ENCODE measurements at places on chromosomes 5 and 9. TPM values are rescaled to one million over a fixed set of nuclear protein-coding genes. Genes with fewer than 3 reads are reported as not detected.

DNA sequence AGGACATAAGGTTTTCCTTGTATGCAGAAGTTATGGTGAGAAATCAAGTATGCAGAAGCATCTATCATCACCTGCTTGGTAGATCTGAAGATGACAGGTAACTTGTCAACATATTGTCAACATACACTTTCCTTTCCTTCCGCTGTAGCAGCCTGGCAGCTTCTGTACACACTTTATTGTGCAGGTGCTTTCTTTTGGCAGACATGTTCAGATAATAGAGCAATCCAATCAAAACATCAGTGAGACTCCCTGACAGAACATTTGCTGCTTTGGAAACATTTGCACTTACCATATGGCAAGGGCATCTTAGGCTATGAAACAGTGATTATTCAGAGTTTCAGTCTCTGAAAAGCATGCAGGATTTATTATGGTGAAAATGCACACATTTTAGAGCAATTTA lies 161.1 kb upstream of the CDH12 start:
- DNase-seq, result no peak

GRCh38 chr5:3993856-3994473 lies 398.3 kb downstream of the IRX1 start:
- DNase-seq, result no peak

DNA sequence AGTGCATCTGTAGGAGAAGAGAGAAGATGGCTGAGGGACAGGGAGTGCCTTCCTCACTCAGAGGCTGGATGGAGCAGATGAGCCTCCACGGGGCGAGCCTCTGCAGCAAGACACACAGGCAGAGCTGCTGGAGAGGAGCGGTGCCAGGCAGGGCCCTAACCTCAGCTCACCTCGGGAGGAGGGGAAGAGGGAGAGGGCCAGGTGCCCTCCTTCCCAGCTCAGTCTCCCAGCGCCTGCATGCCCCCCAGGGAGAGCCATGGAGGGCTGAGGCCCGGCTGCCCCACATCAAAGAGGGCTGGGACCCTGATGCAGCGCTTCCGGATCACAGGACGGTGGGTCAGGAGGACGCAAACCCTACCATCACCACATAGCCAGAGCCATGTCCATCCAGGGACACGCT lies 13.6 kb upstream of the SPATA31E1 start:
- no peak for DNase-seq

GRCh38 chr9:133701981-133702797 lies 36.0 kb downstream of the SARDH start:
- no peak for DNase-seq

GRCh38 chr5:115297031-115297430 lies 577 bp upstream of the CCDC112 start:
- no peak for DNase-seq

DNA sequence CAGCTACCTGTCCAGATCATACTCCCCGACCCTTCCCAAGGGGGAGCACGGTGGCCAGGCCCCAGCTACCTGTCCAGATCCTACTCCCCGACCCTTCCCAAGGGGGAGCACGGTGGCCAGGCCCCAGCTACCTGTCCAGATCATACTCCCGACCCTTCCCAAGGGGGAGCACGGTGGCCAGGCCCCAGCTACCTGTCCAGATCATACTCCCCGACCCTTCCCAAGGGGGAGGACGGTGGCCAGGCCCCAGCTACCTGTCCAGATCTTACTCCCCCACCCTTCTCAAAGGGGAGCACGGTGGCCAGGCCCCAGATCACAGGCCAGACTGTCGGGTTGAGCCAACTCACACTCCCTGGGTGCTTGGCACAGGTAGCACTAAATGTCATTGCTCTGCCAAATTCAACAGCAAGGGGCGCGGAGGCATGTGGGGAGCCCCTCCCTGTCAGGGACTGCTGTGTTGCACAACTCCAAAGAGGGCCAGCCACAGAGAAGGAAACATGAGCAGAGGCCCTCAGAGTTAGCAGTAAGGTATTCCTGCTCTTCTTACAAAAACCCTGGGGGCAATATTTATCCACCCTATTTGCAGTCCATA lies 136.9 kb downstream of the OLFM1 start:
- no peak for DNase-seq

- no peak for DNase-seq
Observed at GRCh38 chr5:76849419-76850291, at the start of gene S100Z. Gene S100Z (plus strand): TSS chr5:76850014. CDS start chr5:76875360, 25,346 bp downstream.

DNA sequence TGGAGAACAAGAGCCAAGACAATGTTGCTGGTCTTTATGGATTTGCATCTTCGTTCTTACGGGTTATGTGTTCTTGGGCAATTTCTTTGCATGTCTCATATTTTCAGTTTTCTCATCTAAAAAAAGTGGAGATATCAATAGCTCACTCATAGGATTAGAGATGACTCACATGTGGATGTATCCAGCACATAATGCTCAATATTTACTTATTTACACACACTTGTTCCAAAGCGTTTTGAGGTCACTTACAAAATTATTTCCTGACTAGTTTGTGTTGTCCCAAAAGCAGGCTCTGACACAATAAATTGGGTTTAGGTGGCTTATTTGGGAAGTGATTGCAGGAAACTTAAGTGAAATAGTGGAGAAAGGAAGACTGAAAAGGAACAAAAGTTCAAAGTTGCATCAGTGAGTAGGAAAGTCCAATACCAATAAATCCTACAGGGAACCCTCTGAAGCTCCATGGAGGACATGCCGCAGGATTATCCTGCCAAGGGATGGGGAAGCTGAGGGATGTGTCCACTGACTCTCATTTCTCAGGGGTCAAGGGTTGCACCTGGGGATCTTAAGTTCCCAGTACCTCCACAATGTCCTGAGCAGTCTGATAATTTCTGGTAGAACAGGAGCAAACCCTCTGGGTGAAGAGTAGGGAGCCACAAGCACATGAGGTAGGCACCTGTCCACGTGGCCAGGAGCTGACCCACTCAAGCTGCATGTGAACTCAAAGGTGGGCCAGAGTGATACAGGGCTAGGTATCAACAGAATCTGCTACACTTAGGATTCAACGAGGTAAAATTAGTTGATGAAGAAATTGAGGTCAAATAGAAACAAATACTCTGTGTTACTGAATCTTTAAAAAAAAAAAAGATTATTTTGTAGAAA lies 37.4 kb upstream of the SLC44A1 start:
- no peak for DNase-seq

DNA sequence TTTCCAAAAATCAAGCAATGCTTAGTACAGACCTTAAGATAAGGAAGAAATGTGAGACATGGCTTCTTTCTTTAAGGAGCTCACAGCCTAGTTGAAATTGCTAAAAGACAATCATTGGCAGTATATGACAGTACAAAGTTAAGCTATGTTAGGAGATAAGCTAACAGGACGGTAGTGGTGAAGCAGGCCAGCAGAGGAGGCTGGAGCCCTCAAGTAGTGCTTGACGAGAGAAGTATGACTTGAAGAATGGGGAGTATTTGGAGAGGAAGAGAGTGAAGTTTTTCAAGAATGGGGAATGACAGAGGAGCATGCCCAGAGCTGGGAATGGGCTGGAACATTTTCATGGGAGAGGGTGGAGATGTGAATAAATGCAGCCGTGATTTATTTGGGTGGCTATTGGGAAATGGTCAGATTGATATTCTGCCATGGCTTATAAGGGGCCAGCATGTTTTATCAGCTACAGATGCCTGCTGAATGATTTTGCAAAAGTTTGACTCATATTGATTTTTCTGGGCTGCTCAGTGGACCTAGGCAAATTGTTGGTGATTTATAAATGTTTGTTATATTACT lies 43.7 kb downstream of the LURAP1L start:
- DNase-seq, result no peak

DNA sequence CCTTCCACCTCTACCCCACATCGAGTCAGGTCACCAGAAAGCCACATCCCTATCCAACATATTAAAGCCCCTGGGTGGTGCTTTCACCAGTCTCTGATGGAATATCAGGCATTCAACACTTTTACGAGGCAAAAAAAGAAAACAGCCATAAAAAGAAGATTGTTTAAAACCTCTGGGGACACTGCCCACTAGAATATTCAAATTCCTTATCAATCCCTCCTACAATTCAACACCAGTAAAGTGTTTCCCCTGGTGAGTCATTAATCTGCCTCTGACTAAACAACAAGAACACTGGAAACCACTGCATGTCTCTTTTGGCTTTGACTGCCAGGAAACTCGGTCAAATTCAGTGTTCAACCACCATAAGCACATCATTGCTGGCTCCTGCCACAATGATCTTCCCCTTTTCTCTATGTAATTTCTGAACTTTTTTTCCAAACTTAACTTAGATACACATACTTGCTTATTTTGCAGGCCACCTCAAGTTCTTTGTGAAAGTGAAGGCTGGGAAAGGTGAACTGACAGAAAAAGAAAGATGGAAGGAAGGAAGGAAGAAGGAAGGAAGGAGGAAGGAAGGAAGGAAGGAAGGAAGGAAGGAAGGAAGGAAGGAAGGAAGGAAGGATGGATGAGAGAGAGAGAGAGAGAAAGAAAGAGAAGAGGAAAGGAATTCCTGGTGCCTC lies 105.3 kb downstream of the PAX5 start:
- no peak for DNase-seq

- DNase-seq, result no peak
Observed at GRCh38 chr5:74543162-74543995, 97.1 kb downstream of the ENC1 start.

GRCh38 chr5:121189342-121190305 lies 662.1 kb upstream of the FTMT start:
- no peak for DNase-seq

GRCh38 chr5:160437271-160437670 lies 15.6 kb downstream of the PTTG1 start:
- DNase-seq, result no peak

GRCh38 chr5:84332106-84332505 lies 52.6 kb downstream of the EDIL3 start:
- no peak for DNase-seq

DNA sequence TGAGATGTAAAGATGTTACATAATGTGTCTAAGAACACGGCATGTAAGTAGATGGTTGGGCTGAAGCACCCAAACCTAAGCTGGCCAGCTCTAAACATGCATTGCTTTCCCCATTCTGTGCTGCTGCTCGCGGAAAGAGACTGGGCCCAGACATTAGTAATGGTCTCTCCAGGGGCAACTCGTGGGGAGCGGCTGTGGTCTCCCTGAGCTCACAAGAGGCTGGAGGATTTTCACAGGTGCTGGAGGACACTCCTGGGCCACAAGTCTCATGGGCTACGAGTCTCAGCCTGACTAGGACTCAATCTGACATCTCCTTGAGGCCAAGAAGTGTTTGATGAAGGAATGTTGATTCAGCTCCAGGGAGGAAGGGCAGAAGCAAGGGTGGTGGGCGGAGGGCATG lies 92.7 kb upstream of the PTCH1 start:
- no peak for DNase-seq

DNA sequence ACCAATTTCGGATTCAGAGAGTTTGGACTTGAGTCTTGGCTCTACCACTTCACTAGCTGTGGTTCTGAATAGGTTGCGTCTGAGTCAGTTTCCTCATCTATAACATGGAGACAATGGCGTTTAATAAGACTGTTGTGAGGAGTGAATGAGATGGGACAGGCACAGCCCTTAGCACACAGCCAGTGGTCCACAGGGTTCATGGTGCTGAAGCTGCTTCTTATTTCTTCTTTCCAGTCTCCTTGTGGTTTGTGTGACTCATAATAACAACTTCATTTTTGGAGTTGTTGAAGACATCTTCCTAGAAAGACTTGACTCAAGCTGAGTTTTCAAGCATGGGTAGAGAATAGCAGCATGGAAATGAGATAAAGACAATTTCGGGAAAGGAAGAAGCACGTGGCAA lies 172.6 kb upstream of the PPP2R2B start:
- no peak for DNase-seq

- no peak for DNase-seq
Observed at GRCh38 chr5:122183098-122183787, 53.9 kb downstream of the ZNF474 start.

GRCh38 chr5:175689147-175689991 lies 31.5 kb downstream of the HRH2 start:
- no peak for DNase-seq

- no peak for DNase-seq
Observed at GRCh38 chr5:112434641-112435040, 15.6 kb upstream of the EPB41L4A start.

DNA sequence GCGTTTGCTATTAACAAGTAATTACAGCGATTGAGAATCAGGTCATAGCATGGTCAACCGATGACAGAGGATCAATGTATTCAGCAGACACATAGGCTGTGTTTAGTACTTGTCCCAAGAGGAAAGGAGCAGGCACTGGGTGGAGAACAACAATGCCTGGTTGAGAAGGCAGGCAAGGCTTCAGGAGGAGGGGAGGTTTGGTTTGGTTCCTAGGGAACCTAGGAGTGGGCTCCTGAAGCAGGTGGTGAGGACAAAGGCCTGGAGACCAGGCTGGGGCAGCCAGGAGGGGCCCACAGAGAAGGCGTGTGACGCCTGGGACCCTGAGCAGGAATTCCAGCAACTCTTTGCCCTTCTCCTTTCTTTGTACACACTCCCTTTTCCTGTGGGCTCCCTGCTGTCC lies 195.6 kb downstream of the SPOCK1 start:
- no peak for DNase-seq

GRCh38 chr5:37552770-37553719 lies 173.9 kb downstream of the WDR70 start:
- peak; percentile 19 for DNase-seq

- DNase-seq, result no peak
Observed at GRCh38 chr9:37104183-37104889, 16.0 kb upstream of the ZCCHC7 start.

- DNase-seq, result peak; percentile 46
Observed at GRCh38 chr9:109574061-109574882, 76.2 kb upstream of the PTPN3 start.

DNA sequence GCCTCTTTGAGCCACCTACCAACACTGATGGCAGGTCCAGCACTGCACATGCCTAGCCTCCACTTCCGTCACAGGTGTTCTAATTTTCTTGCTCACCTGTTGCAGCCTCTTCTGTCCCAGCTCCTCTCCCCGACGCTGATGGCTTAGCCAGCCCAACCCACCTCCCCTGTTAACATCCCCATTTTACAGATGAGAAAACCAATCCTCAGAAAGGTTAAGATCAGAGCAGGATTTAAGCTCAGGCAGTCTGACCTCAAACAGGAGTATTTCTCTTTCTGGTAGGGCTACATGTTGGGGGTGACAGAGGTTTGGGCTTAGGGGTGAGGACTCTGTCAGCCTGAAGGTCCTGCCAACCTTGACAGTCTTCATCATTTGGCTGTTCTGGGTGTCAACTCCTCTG lies 74.5 kb upstream of the PITX1 start:
- no peak for DNase-seq

GRCh38 chr5:90602681-90603080 lies 44.1 kb downstream of the ADGRV1 start:
- no peak for DNase-seq

The BAG1 gene
- total RNA-seq, result 61.5 TPM

The CDX1 gene
- total RNA-seq, result 0.59 TPM

The FRRS1L gene
- total RNA-seq, result 0.03 TPM

The GPR21 gene
- total RNA-seq, result 1.8 TPM

The CDC20B gene
- not detected for total RNA-seq

The SPRY4 gene
- total RNA-seq, result 74.2 TPM

The KIAA1191 gene
- 122 TPM for total RNA-seq

The ACOT12 gene
- total RNA-seq, result not detected

The OR13C5 gene
- total RNA-seq, result not detected

The CYLC2 gene
- not detected for total RNA-seq
